HCT116 (cell line): ENCODE measurements at places on chromosomes 2 and 18. TPM values are rescaled to one million over a fixed set of nuclear protein-coding genes. Genes with fewer than 3 reads are reported as not detected.

The TMEFF2 gene
- total RNA-seq = not detected

The HEATR5B gene
- 10.6 TPM for total RNA-seq

The SP110 gene
- total RNA-seq = 8.5 TPM

The SPDYA gene
- total RNA-seq = 1.2 TPM

The LYPD6 gene
- total RNA-seq = 3.0 TPM

The NCKAP5 gene
- total RNA-seq = 0.30 TPM

The MLPH gene
- 81.4 TPM for total RNA-seq

The RNF144A gene
- 13.0 TPM for total RNA-seq

The SPEG gene
- total RNA-seq = 56.6 TPM

The RNU2-63P gene
- total RNA-seq = 7.4 TPM

The CD226 gene
- total RNA-seq = 1.2 TPM

DNA sequence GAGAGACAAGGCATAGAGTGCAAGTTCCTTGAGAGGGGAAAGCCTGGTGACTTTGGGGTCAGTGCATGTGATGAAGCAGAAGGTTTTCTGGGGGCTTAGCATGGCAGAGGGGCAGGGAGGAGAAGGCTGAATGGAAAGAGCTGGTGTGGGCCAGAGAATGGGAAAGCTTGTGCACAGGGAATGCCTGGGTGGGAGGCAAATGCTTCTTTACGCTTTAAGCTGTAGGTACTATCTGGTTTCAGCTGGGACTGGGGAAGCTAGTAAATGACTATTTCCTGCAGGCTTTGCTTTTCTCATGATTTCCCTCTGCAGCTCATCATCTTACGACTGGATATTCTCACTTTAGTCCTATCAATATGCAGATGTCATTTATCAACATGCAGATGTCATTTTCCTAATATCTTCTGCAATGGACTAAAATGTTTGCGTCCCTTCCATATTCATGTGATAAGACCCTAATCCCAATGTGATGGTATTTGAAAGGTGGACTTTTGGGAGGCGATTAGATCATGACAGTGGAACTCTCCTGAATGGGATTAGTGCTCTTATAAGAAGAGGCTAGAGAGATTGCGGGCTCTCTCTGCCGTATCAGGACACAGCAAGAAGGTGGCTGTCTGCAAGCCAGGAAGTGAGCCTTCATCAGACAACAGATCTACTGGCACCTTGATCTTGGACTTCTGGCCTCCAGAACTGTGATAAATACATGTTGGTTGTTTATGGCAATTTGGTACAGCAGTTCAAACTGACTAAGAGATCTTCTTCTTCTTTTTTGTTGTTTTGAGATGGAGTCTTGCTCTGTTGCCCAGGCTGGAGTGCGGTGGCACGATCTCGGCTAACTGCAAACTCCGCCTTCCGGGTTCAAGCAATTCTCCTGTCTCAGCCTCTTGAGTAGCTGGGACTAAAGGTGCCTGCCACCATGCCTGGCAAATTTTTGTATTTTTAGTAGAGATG lies 50.1 kb downstream of the MYCN start:
- DNase-seq = no peak

DNA sequence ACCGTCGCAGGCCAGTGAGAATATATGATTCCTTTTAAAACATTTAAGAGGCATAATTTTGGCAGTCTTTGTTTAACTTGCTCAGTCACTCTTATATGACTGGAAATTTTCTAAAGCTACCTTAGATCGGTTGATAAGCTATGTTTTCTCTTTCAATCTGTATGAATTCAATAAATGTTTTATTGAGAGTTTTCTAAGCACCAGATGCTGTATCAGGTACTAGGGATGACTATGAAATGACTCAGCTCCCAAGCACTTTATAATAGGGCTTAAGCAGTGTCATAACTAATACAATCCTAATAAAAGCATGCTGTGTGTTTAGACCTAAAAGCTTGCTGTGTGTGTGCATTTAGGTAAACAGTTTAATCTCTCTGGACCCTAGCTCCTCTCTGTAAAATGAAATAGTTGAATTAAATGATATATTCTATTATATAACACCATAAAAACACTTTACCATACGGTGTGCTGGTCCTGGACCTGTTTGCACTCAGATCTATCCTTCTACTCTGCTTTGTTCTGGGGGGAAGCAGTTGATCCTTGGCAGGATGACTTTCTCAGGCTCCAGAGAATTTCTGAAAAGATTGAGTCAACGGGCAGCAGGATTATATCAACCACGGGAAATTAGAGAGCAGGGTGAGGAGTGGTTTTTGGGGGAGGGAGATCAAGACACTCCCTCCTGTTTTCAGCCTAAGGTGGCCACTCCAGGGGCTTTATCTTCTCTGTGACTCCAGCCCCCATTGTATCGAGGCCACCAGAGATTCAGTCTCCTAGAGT lies 26.1 kb upstream of the SLC38A11 start:
- no peak for DNase-seq

- DNase-seq = no peak
Measured at GRCh38 chr2:125471963-125472362, 1184.0 kb upstream of the GYPC start.

- no peak for DNase-seq
Measured at GRCh38 chr2:213279971-213280370, 4.3 kb upstream of the SPAG16 start.

GRCh38 chr18:2716394-2717326 lies 61.1 kb downstream of the SMCHD1 start:
- no peak for DNase-seq

GRCh38 chr2:88489181-88489580 lies 36.7 kb upstream of the FOXI3 start:
- DNase-seq = peak; percentile 13

DNA sequence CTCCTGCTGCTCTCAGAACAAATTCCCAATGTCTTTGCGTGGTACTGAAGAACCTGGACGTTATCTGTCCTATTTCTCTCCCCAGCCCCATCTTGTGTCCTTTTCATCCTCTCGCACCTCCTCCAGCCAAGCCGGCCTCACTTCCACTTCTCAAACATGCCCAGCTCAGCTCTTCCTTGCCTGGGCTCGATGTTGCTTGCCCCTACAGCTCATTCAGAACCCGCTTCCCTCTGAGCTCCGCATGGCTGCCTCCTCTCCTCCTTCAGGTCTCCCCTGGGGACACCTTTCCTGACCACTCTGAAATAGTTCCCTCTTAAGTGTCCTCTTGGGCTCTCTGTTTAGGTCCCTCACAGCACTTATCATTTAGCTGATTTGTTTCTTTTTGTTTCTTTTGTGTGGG lies 6.7 kb upstream of the SMARCAL1 start:
- no peak for DNase-seq

GRCh38 chr2:230383453-230383852 lies 32.5 kb upstream of the SP100 start:
- DNase-seq = no peak

DNA sequence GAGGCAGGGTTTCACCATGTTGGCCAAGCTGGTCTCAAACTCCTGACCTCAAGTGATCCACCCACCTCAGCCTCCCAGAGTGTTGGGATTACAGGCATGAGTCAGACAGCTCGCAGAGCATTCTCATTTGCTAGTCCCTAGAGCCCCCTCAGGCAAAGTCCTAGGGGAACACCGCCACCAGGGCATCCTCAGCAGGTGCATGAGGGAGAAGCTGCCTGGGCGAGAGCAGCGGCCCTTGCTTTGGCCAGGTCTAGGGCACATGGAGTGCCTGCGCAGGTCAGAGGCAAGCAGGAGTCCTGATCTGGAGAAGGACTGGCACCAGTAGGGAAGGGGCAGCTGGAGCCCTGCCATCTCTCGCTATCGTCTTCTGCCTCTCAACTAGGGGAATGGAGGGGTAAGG lies 32.4 kb downstream of the NGEF start:
- no peak for DNase-seq

DNA sequence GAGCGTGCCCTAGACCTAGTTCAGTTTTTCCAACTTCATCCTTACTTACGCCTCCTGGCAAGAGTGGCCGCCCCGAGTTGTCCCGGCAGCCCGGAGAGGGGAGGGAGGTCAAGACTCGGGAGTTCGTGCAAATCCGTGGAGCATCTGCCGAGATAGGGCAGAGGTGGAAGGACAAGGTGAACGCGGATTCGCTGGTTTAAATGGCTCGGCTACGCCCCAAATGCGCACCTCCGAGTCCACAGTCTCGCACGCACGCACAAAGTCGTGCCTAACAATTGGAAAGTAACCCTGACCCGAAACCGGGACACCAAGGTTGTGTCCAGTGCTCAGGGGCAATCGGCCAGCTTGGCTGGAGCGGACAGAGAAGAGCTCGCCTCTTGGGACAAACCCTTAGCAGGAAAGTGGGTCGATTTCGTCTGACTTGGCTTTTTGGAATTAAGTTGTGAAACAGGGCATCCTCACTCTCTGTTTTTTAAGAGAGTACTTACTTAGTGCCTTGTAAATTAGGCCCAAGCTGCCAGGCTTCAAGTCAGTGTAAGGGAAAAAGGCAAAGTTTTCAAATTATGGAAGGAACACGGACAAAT lies 726 bp upstream of the SS18 start:
- peak; percentile 58 for DNase-seq

DNA sequence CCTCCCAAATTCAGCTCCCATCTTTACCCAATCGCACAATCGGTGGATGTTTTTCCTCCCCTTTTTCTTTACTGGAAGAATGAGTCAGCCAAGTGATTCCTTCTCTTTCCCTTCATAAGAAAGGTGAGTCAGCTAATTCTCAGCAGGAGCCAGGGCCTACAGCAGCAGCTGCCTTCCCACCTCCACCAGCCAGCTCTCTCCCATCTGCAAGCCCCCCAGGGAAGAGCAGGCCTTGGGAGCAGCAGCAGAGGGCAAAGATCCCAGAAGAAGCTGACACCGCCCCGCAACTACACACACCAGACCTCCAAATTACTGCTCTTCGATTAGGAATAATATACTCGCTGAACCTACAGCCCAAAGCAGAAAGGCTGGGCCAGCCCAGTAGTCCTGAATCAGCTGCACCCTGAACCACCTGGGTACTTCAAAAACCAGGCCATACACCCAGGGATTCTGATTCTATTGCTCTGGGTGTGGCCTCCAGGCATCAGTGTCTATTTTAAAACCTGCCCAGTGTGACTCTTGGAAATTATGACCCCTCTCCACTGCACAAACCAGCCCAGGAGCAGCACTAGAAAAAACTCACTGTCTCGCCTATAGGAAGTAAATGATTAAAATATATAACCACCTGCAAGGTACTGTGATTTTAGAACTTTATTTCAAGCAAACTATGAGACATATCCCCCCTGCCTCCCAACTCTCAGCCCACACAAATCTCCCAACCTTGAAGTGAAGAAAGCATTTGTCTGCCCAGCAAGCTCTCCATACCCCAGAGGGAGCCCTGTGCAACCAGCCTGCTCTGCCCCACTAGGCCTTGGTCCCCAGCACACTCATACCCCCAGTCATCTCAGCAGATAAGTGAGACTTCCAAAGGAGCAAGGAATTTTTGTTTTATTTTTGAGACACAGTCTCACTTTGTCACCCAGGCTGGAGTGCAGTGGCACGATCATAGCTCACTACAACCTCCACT lies 7.3 kb downstream of the SFXN5 start:
- DNase-seq = peak; percentile 68

DNA sequence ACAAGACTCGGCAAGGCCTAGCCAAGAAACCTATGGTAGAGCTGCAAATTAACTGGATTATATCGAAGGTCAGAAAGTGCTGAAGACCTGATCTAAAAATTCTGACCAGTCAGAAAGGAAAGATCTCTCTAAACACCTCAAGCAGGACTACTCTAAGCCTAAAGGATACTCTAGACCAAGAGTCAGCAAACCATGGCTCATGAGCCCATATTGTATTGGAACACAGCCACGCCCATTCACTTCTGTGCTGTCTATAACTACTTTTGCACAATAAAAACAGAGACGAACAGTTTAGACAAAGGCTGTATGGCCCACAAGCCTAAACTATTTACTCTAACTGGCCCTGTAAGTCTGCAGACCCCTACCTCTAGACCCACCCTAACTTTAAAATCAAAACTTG lies 18.7 kb downstream of the RTN4 start:
- DNase-seq = no peak

DNA sequence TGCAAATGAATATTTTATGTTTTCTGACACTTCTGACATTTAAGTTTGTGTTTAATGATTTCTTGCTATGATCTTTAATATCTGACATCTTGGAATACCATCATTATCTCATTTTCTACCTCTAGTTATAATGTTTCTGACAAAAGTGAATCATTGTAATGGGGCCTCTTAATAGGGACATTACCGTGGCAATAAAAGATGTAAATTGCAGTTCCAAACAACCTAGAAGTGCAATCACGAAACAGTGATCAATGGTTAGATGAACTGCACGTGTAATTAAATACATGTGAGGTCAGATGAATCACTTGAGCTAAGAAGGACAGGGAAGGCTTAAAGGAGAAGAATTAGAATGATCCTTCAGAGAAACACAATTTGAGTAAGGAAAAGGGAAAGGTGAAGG lies 1078.3 kb downstream of the DPP10 start:
- DNase-seq = no peak

DNA sequence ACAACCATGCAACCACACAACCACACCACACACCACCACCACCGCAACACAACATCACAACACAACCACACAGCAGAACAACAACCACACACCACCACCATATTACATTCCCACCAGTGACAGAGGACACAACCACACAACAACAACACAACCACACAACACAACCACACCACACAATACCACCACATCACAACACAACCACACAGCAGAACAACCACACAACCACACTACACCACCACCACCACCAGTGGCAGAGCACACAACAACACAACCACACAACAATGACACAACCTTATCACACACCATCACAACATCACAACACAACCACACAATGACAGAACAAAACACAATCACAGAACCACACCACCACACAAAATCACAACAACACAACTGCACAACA lies 313.0 kb upstream of the MYT1L start:
- DNase-seq = no peak

DNA sequence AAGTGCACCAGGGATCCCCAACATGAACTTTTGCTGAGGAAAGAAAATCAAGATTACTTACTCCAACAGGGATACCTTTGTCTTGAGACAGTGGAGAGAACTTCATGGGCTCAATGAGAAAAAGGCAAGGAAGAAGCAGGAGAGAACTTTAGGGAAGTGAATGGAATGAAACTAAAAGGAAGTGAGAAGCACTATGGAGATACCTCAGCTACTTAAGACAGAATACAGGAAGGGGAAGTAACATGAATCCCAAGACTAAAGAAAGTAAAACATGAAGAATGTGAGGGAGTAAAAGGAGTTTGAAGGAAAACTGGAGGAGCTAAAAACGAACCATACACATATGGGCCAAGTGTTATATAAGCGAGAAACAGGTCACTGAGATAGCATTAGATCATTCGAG lies 32.4 kb upstream of the ACTR3 start:
- DNase-seq = no peak

GRCh38 chr2:174124181-174124580 lies 124.2 kb downstream of the OLA1 start:
- no peak for DNase-seq
